ENCODE measurements at places on chromosomes 5 and 9. TPM values are rescaled to one million over a fixed set of nuclear protein-coding genes. Genes with fewer than 3 reads are reported as not detected.

- peaks cover 99% of the 10 kb centered on the region for H3K36me3 ChIP-seq
- H3K27me3 ChIP-seq: no peaks in the 10 kb centered on the region
- no peak overlapping the region for H3K27ac ChIP-seq
- H3K4me1 ChIP-seq: no peaks in the 10 kb centered on the region
- H3K4me3 ChIP-seq: no peak overlapping the region
Measured at GRCh38 chr5:132199116-132199680, 28.5 kb downstream of the P4HA2 start.

DNA sequence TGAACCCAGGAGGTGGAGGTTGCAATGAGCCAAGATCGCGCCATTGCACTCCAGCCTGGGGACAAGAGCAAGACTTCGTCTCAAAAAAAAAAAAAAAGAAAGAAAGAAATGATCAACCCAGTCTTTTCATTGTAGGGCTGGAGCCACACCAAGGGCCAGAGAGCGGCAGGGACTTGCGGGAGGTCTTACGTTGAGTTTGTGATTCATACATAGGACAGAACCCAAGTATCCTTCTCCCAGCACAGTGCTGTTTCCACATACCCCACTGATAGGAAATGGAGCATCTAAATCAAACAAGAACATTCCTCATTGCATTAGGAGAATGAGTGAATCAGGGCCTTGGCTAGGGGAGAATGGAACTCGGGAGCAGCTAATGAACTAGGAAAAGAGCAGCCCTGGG, 3.5 kb upstream of the TNIP1 start:
- H3K4me1 ChIP-seq: peaks cover 51% of the 10 kb centered on the region
- no peaks in the 10 kb centered on the region for H3K36me3 ChIP-seq
- peaks cover 2% of the 10 kb centered on the region for H3K27me3 ChIP-seq

- H3K4me3 ChIP-seq: no peak overlapping the region
- H3K4me1 ChIP-seq: peaks cover 70% of the 10 kb centered on the region
- no peaks in the 10 kb centered on the region for H3K36me3 ChIP-seq
- no peak overlapping the region for H3K27ac ChIP-seq
- ATAC-seq: no peak
- no peaks in the 10 kb centered on the region for H3K27me3 ChIP-seq
Measured at GRCh38 chr9:87573841-87574342, 76.2 kb downstream of the DAPK1 start.

DNA sequence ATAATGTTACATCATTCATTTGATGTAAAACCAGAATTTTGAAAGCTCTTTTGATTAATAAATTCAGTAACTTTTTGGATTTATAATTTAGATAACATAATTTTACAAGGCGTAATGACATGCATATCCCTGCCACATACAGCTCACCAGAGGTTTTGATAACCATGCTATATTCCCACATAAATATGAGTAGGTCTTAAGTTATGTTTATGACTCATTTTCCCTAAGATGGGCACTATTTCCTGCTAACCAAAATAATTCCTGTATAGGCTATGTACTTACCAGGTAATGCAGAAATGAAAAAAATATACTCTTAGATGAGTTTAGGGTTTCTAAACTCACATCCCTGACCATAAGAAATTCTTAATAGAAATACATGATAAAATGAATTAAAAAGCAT, 93.9 kb upstream of the EDIL3 start:
- H3K27ac ChIP-seq: no peak overlapping the region
- no peaks in the 10 kb centered on the region for H3K4me1 ChIP-seq
- H3K36me3 ChIP-seq: no peaks in the 10 kb centered on the region
- H3K4me3 ChIP-seq: no peak overlapping the region
- no peaks in the 10 kb centered on the region for H3K27me3 ChIP-seq

Gene TLX3
- not detected for total RNA-seq

Gene DPM2
- 12.6 TPM for total RNA-seq

Gene ADAMTS16
- total RNA-seq: not detected

Gene IFNB1
- total RNA-seq: not detected

Gene ZNF354C
- 6.3 TPM for total RNA-seq
